Naive B cell (primary cell): ENCODE measurements at places on chromosomes 3 and 15.

DNA sequence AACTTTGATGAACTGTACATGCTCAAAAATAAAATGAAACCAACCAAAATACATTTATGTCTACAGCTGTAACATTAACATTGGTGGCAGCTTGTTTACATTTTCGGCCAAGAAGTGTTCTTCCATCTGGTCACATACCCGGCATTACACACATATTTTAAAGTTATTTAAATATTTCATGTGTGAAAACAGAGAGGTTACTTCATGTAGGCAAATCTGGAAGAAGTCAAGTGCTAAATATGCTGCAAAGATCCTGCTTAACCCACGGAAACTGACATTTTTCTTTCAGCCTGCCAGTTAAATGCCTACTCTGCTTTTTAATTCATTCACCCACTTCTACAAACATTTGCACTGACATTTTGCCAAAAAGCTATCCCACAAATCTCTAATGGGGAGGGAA lies 69.7 kb downstream of the MB21D2 start:
- DNase-seq = no peak

DNA sequence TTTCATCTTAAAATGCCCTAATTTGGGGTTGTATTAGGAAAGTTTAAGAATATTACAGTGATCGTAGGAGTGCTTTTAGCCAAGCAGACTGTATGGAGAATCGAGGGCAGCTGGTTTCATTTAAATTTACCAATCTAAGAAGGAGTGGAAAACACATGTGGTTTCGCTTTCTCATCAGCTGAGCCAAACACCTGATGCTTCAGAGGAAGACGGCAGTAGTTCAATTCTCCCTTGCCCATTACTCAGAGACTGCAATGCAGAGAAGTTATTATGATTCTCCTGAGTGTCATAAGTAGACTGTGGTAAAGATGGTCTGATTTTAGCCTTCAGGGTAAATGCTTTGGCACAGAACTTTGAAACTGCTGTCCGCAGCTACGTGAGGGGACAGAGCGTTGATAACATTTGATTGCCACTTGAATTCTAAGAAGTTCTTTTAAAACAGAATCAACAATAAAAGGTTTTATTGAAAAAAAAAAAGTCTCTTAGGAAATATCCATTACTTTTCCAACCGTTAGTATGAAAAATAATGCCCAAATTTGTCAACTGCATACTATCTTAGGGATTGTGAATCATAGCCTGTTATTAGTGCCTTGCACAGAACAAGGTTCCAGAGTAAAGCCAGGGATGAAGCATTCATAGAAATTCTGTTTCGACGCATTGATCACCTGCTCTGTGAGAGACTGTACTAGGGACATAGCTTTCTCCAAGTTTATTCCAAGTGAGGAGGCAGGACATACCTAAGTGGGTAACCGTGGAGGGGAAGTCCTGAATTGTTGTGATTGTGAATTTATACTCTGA lies 25.6 kb downstream of the LYSMD4 start:
- no peak for DNase-seq

DNA sequence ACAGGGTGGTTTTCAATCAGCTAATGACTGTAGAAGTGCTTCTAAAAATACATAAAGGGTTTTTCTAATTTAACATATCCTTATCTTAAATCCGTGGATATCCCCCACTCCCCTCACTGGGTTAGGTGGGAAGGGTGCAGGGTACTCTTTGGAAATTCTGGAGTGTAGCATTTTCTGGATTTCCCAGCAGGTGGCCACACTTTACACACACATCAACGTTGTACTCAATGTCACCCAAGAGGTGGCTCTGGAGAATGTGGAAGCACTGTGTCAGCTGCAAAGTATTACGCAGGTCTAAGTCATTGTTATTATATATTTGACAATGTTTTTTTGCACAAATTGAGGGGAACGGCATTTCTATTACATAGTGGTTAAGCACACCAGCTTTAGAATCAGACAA lies 168.8 kb downstream of the CHDH start:
- DNase-seq = no peak

- no peak for DNase-seq
Measured at GRCh38 chr15:92651877-92652575, 3.5 kb downstream of the FAM174B start.

- DNase-seq = no peak
Measured at GRCh38 chr3:54917174-54917573, 10.7 kb downstream of the LRTM1 start.

- DNase-seq = peak; percentile 12
Measured at GRCh38 chr15:65101411-65101890, 13.5 kb downstream of the UBAP1L start.

DNA sequence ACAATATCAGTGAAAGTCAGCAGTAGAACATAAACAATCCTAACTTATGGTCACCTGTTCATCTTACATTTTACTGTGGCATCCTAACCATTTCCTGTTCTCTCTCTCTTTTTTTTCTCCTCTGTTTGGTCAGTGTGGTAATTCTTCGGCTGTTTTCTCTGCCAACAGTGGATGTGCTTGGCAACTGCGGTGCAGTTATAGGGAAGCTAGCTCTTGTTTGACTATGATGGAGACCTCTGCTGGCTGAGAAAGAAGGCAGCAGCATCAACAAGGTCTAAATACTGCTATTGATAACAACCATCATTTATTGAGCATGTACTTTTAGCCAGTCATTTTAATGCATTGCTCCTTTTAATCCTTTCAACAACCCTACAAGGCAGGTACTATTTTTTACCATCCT lies 723 bp upstream of the DRD3 start:
- DNase-seq = peak; percentile 3

GRCh38 chr3:176961916-176962315 lies 235.4 kb downstream of the TBL1XR1 start:
- no peak for DNase-seq

GRCh38 chr15:31488437-31489204 lies 162.0 kb downstream of the KLF13 start:
- peak; percentile 61 for DNase-seq

GRCh38 chr15:69808756-69809155 lies 289.0 kb downstream of the TLE3 start:
- DNase-seq = no peak

DNA sequence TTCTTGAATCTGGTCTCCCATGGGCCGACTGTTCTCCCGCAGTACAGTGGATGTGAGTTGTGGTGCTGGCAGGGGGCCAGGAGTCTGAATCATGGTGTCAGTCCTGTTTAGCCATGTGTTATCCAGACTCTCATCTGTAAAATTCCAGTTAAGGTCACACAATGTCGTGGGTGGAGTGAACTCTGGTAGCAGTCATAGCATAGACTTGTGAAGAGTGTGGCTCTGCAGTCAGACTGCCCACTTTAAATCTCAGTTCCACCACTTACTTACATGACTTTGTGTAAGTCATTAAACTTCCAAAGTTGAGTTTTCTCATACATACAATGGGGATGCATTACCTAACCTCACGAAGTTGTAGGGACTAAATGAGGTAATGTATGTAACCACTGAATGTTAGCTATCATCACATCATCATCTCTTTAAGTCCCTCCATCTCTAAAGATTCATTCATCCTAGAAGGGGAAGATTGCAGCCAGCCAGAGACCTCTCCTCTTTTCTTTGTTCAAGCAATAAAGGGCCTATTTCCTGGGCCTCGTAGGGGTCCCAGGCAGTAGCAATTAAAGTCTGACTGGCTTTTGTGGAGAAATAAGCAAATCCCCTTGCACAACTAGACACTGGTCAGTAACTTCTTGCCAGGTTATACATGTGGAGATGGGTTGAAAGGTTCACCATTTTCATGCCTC lies 93.9 kb downstream of the PCCB start:
- DNase-seq = no peak

DNA sequence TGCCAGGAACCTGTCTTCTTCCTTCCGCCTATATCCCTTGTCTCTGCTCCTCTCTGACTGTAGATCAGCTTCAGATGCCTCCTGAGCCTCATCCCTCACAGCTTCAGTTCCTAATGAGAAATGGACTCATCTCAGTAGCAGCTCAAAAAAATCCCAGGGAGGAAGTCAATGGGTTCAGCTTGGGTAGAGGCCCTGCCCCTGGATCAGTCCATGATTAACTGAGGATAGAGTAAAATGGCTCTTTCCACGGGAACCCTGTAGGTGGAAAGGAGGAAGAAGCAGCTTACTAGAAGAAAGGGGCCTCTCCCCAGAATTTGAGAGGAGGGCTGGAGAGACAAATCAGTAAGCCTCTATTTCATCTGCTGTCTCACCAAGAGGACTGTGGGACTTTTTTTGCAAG lies 26.9 kb upstream of the HCN4 start:
- no peak for DNase-seq

DNA sequence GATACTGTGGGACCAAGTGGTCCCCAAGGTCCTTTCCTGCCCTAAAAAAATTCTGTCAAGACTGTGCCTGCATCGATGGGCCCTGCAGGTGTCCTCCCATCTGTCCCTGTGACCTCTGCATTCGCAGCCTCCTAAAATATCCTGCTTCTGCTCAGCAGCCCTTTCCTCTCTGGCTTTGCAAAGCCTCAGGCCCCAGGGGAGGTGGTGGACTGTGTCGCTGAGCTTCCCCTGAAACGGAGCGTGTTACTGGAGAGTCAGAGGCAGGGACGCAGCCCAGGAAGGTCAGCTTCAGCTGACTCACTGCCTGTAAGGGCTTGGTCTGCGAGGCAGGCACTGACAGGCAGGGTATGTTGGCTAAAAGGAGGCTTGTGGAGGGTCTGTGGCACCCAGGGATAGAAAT lies 110.0 kb downstream of the RAB11A start:
- no peak for DNase-seq

GRCh38 chr3:181725131-181725731 lies 13.5 kb downstream of the SOX2 start:
- no peak for DNase-seq

GRCh38 chr3:27666708-27667107 lies 55.4 kb downstream of the EOMES start:
- no peak for DNase-seq

DNA sequence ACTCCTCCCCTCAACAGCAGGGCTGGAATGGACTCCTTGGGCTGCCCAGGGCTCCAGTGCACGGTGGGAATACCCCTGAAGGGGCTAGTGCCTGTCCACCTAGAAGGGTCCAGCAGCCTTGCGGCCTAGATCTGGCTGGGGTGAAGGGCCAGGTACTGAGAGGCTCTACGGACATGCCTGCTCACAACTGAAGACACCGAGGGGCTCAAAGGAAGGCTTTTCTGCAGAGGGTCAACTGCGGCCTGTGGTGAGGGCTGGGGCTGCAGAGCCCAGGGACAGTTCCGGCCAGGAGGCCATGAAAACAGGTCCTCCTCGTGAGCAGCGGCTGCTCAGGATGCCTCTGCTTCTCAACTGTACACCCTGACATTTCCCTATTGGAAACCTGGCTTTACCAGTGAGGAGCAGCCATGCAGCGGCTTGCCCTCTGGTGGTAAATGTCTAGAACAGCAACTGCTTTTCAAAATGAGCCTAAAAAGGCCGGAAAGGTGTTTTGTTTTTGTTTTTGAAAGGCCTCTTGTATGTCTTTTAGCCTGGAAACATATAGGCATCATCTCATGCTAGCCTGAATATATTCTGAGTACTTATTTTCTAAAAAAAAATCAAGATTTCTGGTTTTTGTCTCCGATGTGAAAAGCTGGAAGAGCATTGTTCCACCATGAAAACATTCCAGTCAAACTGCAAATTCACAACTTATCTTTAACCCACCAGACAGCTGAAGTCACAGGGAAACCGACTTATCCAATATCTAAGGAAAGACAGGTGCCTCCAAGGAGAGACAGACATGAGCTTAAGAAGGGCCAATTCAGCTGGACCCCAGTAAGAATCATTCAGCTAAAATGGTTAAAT lies 163.4 kb downstream of the KLF13 start:
- peak; percentile 36 for DNase-seq

- DNase-seq = no peak
Measured at GRCh38 chr15:78360367-78360801, 20.2 kb downstream of the CRABP1 start.

- DNase-seq = no peak
Measured at GRCh38 chr15:100861511-100861991, 18.1 kb upstream of the ALDH1A3 start.

GRCh38 chr3:63869940-63870614 lies 6.4 kb downstream of the ATXN7 start:
- DNase-seq = no peak

DNA sequence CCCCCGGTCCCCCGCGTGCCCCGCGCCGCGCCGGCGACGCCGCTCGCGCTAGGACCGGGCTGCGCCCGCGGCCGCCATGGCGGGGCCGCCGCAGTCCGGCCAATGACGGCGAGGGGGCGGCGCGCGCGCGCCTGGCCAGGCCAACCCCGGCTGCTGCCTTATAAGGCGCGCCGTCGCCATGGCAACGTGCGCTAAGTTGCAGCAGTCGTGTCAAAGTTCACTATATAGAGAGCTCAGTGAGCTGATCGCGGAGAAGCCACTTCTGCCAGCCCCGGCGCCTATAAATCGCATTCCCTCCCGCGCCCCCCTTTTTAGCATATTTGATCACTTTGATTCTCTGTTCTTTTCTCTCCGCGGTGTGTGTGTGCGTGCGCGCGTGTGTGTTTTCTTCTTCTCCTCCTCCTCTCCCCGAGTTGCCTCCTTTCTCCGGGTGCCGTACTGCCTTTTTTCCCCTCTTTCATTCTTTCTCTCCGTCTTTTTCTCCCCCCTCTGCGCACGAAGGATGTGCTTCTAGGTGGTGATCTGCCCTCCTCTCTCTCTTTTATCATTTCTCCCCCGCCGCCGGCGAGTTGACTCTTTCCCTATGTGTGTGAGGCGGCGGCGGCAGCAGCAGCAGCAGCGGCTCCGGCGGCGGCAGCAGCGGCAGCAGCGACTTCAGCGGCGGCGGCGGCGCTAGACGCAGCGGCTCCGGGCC lies at the start of gene NR2F2:
NR2F2 (plus strand) TSS at position 251 of the 694 bp plus-strand sequence. CDS start 1,406 bp downstream, outside the sequence.
- DNase-seq = no peak
